ENCODE measurements at places on chromosomes 12 and 14.

- DNase-seq: no peak
Measured at GRCh38 chr14:51097287-51097686, 2.4 kb upstream of the TRIM9 start.

DNA sequence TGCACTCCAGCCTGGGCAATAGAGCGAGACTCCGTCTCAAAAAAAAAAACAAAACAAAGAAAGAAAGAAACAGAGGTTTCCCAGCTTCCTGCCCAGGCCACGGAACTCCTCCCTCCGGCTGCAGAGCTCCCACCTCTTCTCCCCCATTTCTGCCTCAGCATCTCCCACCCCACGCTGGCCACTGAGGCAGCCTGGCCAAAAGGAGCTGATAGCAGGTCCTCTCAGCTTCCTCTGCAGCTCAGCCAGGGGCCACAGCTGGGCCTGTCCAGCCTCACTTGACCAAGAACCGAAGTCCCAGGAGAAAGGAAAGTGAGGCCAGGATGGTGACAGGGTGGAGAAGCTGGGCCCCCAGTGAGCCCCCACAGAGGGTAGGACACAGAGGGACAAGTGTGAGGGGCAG is 33.4 kb upstream of the CD9 start:
- DNase-seq: no peak

DNA sequence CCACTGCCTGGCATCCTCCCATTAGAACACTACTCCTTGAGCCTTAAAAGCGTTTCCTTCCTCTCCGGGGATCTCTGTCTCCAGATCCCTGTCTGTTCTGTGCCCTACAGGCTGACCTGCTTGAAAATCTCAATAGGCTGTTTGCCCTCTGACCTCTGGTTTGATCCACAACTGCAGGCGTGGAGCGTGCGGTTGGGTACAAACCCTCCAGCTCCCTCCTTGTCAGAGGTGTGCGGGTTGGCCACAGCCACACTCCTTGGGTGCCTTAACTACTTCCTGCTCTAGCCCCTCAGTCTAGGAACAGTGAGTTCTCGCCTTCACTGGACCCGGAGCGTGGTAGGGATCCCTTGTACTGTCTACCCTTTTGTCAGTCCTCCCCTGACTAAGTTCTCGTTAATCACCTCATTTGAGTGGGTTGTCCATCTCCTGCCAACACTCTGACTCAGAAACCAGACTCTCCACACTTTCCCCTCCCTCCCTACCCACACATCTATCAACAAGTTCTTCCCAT is 33.1 kb downstream of the CMKLR1 start:
- no peak for DNase-seq

GRCh38 chr12:49368240-49368600 is 958 bp downstream of the SPATS2 start:
- DNase-seq: no peak

GRCh38 chr14:27881646-27882045 is 884.9 kb upstream of the FOXG1 start:
- no peak for DNase-seq

GRCh38 chr14:100887728-100888335 is 15.7 kb downstream of the RTL1 start:
- DNase-seq: no peak

DNA sequence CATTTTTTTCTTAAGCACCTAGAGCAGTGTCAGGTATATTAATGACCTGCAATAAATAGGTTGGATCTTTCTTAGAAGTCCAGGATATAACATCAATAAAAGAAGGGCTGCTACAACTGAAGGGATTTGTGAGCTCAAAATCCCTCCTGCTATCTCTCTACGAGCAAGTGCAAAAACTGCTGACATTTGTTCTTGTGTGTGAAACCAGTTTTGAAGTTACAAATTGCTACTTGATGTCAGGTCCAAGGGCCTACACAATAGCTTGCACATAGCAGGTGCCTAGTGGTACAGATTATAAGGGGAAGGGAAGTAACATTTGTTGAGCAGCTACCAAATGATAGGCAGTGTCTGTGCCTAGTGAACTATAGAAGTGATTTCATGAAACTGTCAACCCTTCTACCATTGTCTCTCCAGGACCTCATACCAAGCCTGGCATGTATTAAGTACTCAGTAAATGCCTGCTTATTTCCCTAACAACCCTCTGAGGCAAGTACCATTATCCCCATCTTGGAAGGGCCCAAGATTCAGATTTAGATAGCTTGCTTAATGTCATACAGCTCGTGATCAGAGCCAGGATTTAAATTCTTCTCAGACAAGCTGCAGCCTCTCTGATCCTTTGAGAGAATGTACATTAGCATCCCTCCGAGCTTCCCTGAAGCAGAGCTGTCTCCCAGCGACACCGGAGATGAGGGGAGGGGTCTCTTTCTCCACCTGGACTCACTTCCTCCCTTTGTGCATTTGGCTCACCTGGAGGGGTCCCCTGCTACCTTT is 300.3 kb downstream of the ZFP36L1 start:
- DNase-seq: no peak

GRCh38 chr12:79848339-79848738 is 86.6 kb downstream of the PPP1R12A start:
- no peak for DNase-seq

DNA sequence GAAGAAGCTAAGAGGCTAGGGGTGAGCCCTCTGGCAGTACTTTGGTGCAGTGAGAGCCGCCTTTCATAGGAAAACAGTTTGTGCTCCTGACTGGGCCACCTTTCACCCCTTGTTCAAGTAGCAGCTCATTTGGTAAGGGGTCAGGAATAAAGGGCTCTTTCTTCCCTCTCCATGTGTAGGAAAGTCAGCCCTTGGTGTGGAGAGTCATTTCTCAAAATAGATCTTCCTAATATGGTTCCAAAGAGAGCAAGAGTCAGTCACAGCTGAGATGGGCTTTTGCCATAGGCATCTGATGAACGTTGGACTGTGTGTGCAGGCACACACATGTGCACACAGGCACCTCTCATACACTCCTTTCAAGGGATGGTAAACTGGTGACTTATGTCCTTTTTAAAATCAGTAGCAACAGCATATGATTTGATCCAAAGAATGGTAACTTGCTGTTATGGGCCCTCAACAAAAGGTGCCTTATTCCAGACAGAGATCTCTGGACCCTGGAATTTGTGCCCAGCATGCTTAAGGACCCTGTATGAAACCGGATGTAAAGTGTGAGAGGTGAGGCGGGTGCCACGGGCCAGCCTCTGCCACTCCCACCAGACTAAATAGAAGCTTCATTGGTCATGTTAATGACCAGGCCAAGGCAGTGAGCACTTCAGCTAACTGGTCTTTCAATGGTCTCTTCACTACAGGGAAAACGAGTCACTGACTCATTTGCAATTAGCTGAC is 16.7 kb upstream of the RIC8B start:
- DNase-seq: no peak
